ENCODE measurements at places on chromosomes 1 and 21.

DNA sequence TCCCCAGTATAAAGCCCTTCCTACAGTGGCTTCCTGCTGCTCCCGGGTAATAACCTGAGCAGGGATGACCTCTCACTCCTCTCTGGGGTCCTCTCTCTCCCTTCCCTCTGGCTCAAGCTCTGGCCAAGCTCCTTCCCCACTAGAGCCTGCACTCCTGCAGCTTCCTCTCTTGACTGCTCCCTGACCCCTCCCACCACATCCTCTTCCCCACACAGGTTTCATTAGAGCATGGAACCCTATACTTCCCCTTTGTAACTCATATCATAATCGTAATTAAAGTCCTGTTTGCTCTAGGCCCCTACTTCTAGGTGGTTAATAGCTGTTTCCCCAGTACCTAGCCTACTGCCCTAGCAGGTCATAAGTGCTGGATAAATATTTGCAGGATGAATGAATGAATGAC is 146.2 kb downstream of the C1orf21 start:
- peaks cover 17% of the 10 kb centered on the region for H3K27me3 ChIP-seq
- no peak for DNase-seq
- no peaks in the 10 kb centered on the region for H3K4me1 ChIP-seq
- H3K27ac ChIP-seq: no peak overlapping the region
- no peaks in the 10 kb centered on the region for H3K36me3 ChIP-seq

- no peak overlapping the region for H3K4me3 ChIP-seq
- no peak overlapping the region for H3K27ac ChIP-seq
- H3K27me3 ChIP-seq: no peaks in the 10 kb centered on the region
- no peaks in the 10 kb centered on the region for H3K36me3 ChIP-seq
These were observed 126.2 kb upstream of the CD34 start for GRCh38 chr1:208036918-208037766.

DNA sequence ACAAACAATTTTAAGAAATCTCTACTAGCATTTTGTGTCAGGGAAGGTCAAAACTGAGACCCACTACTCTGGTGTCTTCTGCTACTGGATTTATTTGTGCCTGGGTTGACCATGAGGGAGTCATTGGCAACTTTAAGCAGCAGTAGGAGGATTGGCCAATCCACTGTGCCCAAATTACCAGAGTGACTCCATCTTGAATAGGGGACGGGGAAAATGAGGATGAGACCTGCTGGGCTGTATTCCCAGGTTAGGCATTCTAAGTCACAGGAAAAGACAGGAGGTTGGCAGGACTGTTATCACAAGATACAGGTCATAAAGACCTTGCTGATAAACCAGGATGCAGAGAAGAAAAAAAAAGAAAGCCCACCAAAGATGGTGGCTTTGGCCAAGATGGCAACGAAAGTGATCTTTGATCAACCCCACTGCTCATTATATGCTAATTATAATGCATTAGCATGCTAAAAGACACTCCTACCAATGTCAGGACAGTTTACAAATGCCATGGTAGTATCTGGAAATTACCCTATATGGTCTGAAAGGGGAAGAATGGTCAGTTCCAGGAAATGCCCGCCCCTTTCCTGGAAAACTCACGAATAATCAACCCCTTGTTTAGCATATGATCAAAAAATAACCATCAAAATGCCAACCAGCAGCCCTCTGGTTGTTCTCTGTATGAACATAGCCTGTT is 200.9 kb downstream of the LTN1 start:
- no peaks in the 10 kb centered on the region for H3K27me3 ChIP-seq
- DNase-seq: no peak
- H3K4me1 ChIP-seq: no peaks in the 10 kb centered on the region
- no peaks in the 10 kb centered on the region for H3K36me3 ChIP-seq
- H3K27ac ChIP-seq: no peak overlapping the region

DNA sequence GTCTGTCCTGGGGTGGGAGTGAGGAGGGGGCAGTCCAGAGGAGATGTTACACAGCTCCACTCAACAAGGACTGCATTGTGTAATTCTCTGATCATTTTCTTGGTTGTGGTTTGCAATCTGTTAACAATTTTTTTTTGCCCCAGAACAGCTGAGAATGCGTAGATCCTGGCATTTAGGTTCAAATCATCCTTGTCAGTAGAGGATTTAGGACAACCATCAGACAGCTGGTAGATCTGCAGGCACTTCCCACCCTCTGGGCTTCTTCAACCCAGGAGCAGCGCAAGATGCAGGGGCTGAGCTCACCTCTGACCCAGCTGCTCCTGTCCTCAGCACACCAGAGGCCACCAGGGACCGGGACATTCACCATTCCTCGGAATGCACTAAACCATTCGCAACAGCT is 13.5 kb downstream of the BCAR3 start:
- H3K27me3 ChIP-seq: no peaks in the 10 kb centered on the region
- no peak overlapping the region for H3K4me3 ChIP-seq
- H3K36me3 ChIP-seq: no peaks in the 10 kb centered on the region
- no peak overlapping the region for H3K27ac ChIP-seq

DNA sequence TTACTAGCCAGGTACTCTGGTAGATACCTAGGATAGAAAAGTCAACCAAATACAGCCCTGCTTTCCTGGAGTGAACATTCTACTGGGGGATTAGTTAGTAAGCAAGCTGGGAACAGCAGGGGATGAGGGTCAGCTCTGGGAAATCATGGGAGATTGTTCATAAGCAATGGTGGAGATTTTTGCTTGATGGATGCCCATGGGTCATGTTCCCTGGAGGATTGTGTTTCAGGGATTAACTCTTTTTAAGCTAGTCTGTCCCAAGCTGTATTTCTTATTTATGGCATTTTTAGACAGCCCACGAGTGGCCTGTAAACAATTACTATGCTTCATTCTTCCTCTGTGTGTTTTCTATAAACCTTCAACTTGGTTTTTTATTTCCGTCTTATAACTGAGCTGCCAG is 18.9 kb downstream of the CACHD1 start:
- no peaks in the 10 kb centered on the region for H3K36me3 ChIP-seq
- DNase-seq: no peak
- H3K4me1 ChIP-seq: peaks cover 21% of the 10 kb centered on the region
- no peak overlapping the region for H3K4me3 ChIP-seq
- no peak overlapping the region for H3K27ac ChIP-seq
- peaks cover 2% of the 10 kb centered on the region for H3K27me3 ChIP-seq

DNA sequence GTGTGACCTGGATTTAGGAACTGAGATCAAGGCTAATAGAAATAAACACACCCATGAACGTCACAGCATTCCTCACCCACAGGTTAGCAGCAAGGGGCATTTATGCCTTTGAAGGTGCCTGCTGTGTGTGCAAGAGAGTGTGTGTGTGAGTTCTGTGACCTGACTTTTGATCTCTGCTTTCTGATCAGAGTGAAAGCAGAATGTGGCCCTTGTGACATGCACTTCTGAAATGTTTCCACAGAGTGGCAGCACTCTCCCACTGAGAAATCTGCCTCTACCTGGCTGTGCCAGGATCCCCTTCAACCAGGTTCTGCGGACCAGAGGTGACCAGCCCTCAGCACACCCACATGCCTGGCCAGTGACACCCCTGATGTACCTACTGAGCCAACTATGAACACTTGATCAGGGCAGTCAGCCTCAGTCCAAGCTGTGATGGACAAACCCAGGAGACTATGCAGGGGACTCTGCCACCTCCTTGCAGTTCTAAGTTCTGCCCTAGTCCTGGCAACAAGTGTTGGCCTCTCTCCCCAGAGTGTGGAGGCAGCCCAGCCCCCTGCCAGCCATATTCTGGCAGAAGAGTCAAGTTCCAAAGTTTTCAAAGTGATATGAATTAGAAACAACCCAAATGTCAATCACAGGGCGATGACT is 41.0 kb downstream of the RXRG start:
- H3K4me3 ChIP-seq: no peak overlapping the region
- no peak overlapping the region for H3K27ac ChIP-seq
- peaks cover 2% of the 10 kb centered on the region for H3K4me1 ChIP-seq

GRCh38 chr1:41712695-41713094 is 206.0 kb downstream of the HIVEP3 start:
- H3K4me3 ChIP-seq: no peak overlapping the region
- no peaks in the 10 kb centered on the region for H3K27me3 ChIP-seq
- H3K36me3 ChIP-seq: no peaks in the 10 kb centered on the region
- no peak overlapping the region for H3K27ac ChIP-seq

- H3K27ac ChIP-seq: no peak overlapping the region
- no peaks in the 10 kb centered on the region for H3K27me3 ChIP-seq
- DNase-seq: no peak
- H3K36me3 ChIP-seq: peaks cover 15% of the 10 kb centered on the region
- H3K4me1 ChIP-seq: peaks cover 42% of the 10 kb centered on the region
- no peak overlapping the region for H3K4me3 ChIP-seq
These were observed 5.4 kb upstream of the LRRC40 start for GRCh38 chr1:70210820-70211219.

GRCh38 chr1:226627924-226628611 is 79.5 kb downstream of the STUM start:
- H3K27ac ChIP-seq: peak overlapping the region; percentile 68
- H3K27me3 ChIP-seq: no peaks in the 10 kb centered on the region
- DNase-seq: peak; percentile 78
- peaks cover 34% of the 10 kb centered on the region for H3K4me1 ChIP-seq

- no peak overlapping the region for H3K4me3 ChIP-seq
- no peak overlapping the region for H3K27ac ChIP-seq
- H3K36me3 ChIP-seq: no peaks in the 10 kb centered on the region
- no peaks in the 10 kb centered on the region for H3K27me3 ChIP-seq
- DNase-seq: no peak
- no peaks in the 10 kb centered on the region for H3K4me1 ChIP-seq
These were observed 9.6 kb downstream of the FMO5 start for GRCh38 chr1:147215540-147215916.

DNA sequence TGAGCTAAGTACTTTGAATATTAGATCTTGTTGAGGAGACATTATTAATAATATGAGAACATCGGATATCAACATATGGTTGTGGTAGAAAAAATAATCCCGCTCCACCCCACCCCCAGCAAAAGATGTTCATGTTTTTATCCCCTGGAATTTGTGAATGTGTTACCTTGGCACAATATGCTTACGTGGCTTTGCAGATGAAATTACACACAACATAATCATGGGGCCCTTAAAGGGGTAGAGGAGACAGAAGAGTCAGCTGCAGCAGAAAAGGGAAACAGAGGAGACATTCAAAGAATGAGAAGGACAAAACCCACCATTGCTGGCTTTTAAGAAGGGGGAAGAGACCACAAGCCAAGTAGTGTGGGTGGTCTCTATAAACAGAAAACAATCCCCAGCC is 104.1 kb downstream of the SEC16B start:
- DNase-seq: no peak
- no peak overlapping the region for H3K27ac ChIP-seq
- no peaks in the 10 kb centered on the region for H3K36me3 ChIP-seq
- no peak overlapping the region for H3K4me3 ChIP-seq
- H3K4me1 ChIP-seq: no peaks in the 10 kb centered on the region
- peaks cover 2% of the 10 kb centered on the region for H3K27me3 ChIP-seq

GRCh38 chr21:41432562-41433460 is 6.8 kb downstream of the MX1 start:
- peaks cover 77% of the 10 kb centered on the region for H3K36me3 ChIP-seq
- H3K27ac ChIP-seq: no peak overlapping the region
- no peak overlapping the region for H3K4me3 ChIP-seq
- DNase-seq: no peak
- H3K27me3 ChIP-seq: no peaks in the 10 kb centered on the region

DNA sequence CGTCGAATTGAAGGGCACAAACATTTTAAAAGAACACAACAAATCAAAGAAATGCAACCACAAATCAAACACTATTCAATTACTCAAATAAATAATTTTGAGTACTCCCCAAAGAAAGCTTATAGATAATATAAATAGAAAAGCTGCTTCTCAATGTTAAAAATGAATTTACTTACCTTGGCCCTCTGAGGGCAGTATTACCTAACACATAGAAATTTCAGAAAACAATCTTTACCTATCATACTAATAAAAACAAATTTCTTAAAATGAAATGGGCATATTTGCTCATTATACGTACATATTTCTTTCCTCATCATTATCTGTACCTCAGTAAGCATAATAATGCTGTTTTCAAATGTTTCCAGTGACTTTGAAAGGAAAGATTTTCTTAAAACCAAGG is 141.8 kb downstream of the AKT3 start:
- H3K27ac ChIP-seq: no peak overlapping the region
- DNase-seq: no peak
- H3K27me3 ChIP-seq: no peaks in the 10 kb centered on the region
- peaks cover 9% of the 10 kb centered on the region for H3K4me1 ChIP-seq
- H3K36me3 ChIP-seq: peaks cover 2% of the 10 kb centered on the region

DNA sequence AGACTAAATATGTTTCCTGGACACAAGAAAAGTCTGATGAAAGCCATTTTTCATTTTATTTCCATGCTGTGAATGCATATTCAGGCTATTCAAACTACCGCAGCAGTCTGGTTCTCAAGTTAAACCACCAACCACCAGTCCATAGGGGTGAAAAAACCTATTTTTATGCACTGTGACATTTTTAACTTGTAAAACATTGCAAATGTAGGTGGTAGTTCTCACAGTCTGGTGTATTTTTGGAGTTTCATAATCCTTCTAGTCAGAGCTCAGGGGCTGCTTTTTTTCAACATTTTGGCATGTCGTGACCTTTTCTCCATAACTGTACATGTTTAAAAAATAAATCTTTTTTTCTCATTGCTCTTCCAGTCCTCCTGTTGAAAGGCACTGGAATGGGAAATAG is 907.6 kb upstream of the ADGRL2 start:
- no peak for DNase-seq
- H3K4me1 ChIP-seq: no peaks in the 10 kb centered on the region
- no peaks in the 10 kb centered on the region for H3K27me3 ChIP-seq
- H3K4me3 ChIP-seq: no peak overlapping the region

DNA sequence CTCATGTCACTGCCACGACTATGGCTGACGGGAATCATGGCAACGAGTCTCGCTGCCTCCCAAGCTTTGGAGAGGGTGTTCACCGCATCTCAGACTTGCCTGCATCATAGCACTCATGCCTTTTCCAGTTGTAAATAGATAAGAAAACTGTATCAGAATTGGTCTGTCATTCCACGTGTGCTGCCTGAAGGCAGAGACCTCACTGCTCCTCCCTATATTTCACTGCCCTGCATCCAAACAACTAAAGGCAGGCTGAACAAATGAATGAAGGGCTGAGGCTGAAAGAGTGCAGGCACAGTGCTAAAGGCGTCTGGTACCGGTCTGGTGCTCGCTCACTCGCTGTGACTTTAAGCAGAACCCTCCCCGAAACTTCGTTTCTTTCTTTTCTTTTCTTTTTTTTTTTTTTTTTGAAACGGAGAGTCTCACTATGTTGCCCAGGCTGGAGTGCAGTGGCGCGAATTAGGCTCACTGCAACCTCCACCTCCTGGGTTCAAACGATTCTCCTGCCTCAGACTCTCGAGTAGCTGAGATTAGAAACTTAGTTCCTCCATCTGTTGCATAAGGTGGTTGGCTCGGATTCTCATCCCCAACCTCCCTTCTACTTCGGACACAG is 542 bp downstream of the EIF2B3 start:
- no peaks in the 10 kb centered on the region for H3K27me3 ChIP-seq
- H3K27ac ChIP-seq: peak overlapping the region; percentile 80

DNA sequence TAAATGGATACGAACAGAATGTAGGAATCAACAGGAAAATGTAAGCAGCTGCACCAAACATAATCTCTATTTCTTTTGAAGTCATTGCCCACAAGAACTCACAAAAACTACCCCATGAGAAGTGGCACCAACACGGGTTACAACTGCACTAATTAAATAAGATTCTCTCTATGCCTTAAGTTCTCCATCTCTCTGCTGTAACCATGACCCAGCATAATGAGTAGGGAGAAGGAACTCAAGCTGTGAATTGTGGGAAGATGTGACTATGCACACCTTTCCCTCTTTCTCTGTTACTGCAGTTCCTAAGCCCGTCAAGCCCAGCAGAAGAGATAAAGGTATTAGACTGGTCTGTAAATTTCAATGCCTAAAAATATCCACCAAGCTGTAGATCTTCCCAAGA is 614.0 kb downstream of the USP25 start:
- no peak overlapping the region for H3K4me3 ChIP-seq
- peaks cover 4% of the 10 kb centered on the region for H3K27me3 ChIP-seq
- no peaks in the 10 kb centered on the region for H3K36me3 ChIP-seq

Measured in activated naive CD4-positive, alpha-beta T cell treated with anti-CD3 and anti-CD28 coated beads for 36 hours (primary cell).